Left lung (tissue), 14 donors: ENCODE measurements at places on chromosomes 4 and X.

DNA sequence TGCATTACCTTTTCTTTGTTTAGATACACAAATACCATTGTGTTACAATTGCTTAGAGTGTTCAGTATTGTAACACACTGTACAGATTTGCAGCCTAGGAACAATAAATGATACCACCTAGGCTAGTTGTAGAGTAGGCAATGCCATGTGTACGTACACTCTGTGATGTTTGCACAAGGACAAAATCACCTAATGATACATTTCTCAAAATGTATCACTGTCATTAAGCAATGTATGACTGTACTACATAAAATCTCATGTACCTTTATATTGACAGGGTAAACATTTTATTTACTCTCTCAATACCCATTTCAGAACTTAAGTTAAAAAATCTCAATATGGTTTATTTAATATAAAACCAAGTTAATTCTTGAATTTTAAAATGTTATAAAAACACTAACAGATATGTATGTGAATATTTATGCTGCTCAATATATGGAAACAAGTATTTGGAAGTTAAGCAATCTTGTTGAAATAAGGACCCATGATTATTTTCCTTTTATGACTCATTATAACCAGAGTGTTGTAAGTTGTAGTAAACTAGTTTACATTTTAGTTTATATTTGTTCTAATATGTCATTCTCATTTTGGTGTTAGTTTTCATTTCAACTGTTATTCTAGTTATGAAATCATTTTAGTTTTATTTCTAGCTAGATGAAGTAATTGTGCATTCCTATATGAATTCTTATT, 409.2 kb downstream of the TLL1 start:
- DNase-seq, result no peak

GRCh38 chr4:187612301-187612700, 383.3 kb upstream of the ZFP42 start:
- no peak for DNase-seq

DNA sequence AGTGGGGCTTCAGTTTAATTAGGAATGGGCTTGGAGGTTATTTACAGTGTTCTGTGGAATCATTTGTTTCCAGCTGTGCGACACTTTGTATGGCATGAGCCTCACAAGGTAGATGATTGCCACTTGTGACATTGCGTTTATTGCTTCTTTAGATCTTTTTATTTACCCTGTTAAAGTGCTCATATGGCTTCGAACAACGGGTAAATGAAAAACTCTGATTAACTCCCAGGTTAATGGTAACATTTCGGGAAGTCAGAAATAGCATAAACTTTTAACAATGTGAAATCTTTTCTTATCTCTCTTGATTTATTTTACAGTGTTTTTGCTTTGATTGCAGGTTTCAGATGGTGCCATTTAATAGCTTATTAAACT, 494.3 kb downstream of the IDS start:
- no peak for DNase-seq

DNA sequence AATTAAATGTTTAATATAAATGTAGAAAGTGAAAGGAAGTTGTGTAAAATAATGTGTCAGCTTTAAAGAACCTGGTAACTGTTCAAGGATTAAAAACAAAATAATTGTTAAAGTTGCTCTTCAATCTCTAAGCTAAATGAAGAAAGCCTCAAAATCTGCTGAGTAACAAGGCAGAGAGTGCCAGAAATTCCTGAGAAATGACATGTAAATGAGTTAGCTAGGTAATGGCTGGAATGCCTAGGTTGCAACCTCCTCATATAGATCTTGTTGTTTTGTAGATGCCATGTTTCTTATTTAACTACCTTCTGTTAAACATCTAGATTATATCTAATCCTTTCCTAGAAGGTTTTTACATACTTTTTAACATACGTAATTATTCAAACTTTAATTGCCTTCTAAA, 763.6 kb upstream of the AGA start:
- DNase-seq, result no peak
